NCI-H446 (cell line): ENCODE measurements at places on chromosomes 7 and 10.

DNA sequence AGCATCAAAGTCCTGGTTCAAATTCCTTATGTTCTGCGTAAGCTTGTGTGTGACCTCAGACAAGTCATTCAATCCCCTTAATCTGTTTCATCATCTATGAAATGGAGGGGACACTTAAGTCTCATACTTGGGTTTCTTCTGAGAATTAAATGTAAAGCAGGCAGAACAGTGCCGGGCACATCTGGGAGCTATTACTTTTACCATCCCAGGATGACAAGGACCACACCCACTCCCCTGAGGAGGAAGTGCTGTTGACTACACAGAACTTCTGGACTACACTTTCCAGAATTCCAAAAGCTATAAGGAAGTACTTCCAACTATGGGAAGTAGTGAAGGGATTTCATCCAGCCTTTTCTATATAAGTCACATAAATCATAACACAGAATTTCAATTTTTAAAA is 294.9 kb downstream of the IPMK start:
- no peak for DNase-seq

GRCh38 chr10:59393349-59393748 is 31.0 kb upstream of the FAM13C start:
- DNase-seq, result no peak

- DNase-seq, result no peak
Measured at GRCh38 chr10:63264617-63265221, 131.6 kb downstream of the NRBF2 start.

DNA sequence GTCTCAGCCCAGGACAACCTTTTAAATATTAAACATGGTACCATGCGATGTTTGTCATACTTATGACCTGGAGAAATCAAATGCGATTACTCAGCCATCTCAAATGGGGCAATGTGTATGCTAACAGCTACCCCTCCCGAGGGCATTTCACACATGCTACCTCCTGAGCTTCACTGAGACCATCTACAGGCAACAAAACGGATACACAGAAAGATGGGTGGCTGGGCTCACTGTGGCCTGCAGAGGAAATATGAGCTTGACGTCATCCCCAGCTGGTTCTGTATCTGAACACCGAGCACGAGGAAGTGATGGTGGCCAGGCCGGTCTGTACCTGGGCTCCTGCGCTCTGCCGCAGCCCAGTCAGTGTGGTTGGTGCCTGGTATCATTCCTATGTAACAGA is 374.3 kb downstream of the RPS24 start:
- DNase-seq, result no peak

- DNase-seq, result no peak
Measured at GRCh38 chr7:100257017-100257416, 37.3 kb downstream of the PVRIG start.
